ENCODE measurements at places on chromosomes 16 and 17. TPM values are rescaled to one million over a fixed set of nuclear protein-coding genes. Genes with fewer than 3 reads are reported as not detected.

The VAT1 gene
- 116 TPM for total RNA-seq

The MT1E gene
- 6.5 TPM for total RNA-seq

The FTSJ3 gene
- 47.9 TPM for total RNA-seq

The PRAC1 gene
- not detected for total RNA-seq

The JPT2 gene
- 21.0 TPM for total RNA-seq

The HSPB9 gene
- total RNA-seq: not detected

The TELO2 gene
- 33.7 TPM for total RNA-seq

The MSLN gene
- under 0.01 TPM for total RNA-seq

The EVI2A gene
- total RNA-seq: 13.7 TPM

The WFIKKN1 gene
- 0.27 TPM for total RNA-seq

The NUBP2 gene
- 75.9 TPM for total RNA-seq

The CD300LG gene
- total RNA-seq: under 0.01 TPM

The TBC1D3E gene
- total RNA-seq: not detected

The GNG13 gene
- not detected for total RNA-seq

The PROCA1 gene
- total RNA-seq: 3.5 TPM

The KRT40 gene
- total RNA-seq: not detected

The MARVELD3 gene
- under 0.01 TPM for total RNA-seq

The TBX4 gene
- total RNA-seq: not detected

The ZNF48 gene
- total RNA-seq: 17.8 TPM

The OR3A2 gene
- total RNA-seq: 12.7 TPM

The DLX4 gene
- under 0.01 TPM for total RNA-seq

The MYH1 gene
- not detected for total RNA-seq

The SGSH gene
- total RNA-seq: 0.81 TPM

The SKA2 gene
- 6.2 TPM for total RNA-seq

The GFER gene
- total RNA-seq: 14.5 TPM

The KCNJ2 gene
- total RNA-seq: 0.27 TPM

The HAGH gene
- 46.6 TPM for total RNA-seq

The PRSS21 gene
- total RNA-seq: 27.2 TPM

The SLC35B1 gene
- 30.2 TPM for total RNA-seq

The KSR1 gene
- 43.1 TPM for total RNA-seq

The ESRP2 gene
- 0.27 TPM for total RNA-seq

The HOXB7 gene
- total RNA-seq: 0.54 TPM

All from hematopoietic multipotent progenitor cell (in vitro differentiated cells).